Hair follicular keratinocyte (primary cell): ENCODE measurements at places on chromosomes 4 and X. TPM values are rescaled to one million over a fixed set of nuclear protein-coding genes. Genes with fewer than 3 reads are reported as not detected.

Gene MAGEH1
- total RNA-seq: 3.8 and 6.0 TPM in 2 replicates

Gene SMR3B
- total RNA-seq: not detected in 2 replicates

Gene CCDC120
- total RNA-seq: 5.5 and 6.6 TPM in 2 replicates

Gene EREG
- total RNA-seq: 77.0 and 84.1 TPM in 2 replicates
